Left ventricle myocardium inferior (tissue), 1 donor: ENCODE measurements at places on chromosomes 3 and 15.
A peak's percentile ranks its signal among the peaks of the same experiment; 100 is the strongest.

GRCh38 chr3:134650431-134651346 lies at the start of gene KY:
KY (minus strand) TSS chr3:134651022; CDS start chr3:134650960, 62 bp downstream.
- peak; percentile 59 for DNase-seq

GRCh38 chr3:66504850-66505641 lies 4.2 kb upstream of the LRIG1 start:
- no peak for DNase-seq

DNA sequence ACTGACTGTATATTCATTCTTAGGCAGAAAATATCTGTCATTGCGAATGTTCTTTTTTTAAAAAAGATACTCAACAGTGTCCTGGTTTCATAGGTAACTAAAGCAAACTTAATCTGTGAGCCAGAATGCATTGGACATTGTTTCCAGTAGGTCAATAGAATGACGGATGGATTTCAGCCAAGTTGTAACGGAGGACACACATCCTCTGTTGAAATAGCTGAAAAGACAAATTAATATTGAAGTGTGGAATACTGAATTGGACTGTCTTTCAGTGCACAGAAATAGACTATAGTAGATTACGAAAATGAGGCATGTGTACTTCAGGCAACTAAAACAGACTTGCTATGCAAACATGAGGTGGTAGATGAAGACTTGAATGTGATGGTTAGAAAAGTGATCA lies 461.6 kb downstream of the WDR72 start:
- DNase-seq, result no peak

DNA sequence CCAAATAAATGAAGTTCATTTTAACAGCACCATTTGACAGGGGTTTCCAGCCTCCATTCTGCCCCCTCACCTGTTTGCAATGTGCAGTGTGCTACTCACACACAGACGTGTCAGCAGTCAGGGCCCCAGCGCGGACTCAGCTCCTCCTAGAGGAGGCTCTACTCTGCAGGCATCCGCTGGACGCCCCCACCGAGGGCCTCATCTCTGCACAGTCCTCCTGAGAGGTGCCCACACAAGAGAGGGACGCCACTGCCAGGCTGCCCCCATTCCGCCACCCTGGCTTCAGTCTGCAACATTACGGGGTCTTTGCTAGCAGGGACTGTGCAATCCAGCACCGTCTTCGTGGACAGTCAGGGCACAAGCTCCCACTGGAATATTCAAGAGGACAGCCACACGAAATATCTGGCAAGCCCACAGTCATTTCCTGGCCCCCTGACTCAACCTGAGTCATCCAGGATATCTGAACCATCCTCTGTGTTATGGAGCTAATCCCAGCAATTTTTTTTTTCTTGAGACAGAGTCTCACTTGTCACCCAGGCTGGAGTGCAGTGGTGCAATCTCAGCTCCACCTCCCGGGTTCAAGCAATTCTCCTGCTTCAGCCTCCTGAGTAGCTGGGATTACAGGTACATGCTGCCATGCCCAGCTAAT lies 255.0 kb downstream of the OCA2 start:
- no peak for DNase-seq

GRCh38 chr3:107100137-107100536 lies 277.1 kb upstream of the CCDC54 start:
- DNase-seq, result no peak

DNA sequence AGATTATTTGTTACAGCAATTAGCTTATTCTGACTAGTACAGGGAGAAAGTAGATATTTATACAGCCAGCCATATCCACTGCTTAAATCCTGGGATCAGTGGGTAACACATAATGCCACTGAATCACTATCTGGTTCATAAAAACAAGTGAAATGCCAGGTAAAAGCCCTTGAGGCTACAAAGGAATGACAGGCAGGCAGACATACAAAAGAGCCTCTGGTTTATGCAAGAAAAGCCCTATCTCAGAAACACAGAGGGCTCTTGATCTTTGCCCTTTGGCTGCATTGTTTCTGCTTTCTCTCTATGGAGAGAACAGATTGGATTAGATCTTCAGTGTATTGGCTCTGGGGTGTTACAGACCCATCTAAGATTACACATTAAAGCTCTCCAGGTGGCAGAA lies 115.4 kb upstream of the GADL1 start:
- no peak for DNase-seq

- DNase-seq, result peak; percentile 59
Observed at GRCh38 chr3:183697610-183698317, at the start of gene YEATS2. YEATS2 (plus strand) TSS chr3:183697797; CDS start chr3:183715163, 17,366 bp downstream.

DNA sequence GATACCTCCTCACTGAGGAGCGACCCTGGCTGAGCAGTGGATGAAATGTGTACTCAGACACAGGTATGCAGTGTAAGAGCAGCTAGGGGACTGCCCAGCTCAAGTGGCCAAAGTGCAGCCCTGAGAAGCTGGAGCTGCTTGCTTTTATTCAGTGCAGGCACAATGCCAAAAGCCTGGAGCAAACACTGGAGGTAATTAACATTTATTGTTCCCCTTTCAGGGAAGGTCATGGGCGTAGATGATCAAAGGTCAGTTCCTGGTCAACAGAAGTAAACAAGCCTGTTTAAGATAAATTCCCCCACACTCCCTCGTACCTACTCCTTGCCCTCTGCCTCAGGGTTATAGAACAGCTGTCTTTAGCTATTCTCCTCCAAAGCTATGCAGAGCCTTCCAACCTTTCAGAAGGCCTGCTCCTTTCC lies 17.5 kb downstream of the PLA2G4F start:
- DNase-seq, result no peak

- DNase-seq, result no peak
Observed at GRCh38 chr3:72171463-72171881, 386.5 kb upstream of the PROK2 start.

DNA sequence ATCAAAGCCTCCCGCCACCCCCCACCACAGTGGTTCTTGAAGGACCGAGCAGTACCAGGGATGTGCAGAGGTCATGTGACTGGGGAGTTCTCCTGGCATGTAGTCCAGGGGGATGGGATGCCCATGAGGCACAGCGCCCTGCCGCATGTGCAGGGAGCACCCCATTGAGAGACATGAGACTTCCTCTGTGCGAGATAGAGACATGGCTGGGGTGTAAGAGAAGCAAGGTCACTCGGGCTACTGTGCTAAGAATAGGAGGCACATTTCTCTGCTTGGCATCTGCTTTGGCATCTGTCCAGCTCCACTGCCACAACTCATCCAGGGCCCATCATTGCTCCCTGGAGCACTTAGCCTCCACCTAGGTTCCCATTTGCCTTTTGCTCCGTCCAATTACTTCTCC lies 2.4 kb upstream of the CYP1A1 start:
- peak; percentile 46 for DNase-seq
